ENCODE measurements at places on chromosomes 6 and 20.

DNA sequence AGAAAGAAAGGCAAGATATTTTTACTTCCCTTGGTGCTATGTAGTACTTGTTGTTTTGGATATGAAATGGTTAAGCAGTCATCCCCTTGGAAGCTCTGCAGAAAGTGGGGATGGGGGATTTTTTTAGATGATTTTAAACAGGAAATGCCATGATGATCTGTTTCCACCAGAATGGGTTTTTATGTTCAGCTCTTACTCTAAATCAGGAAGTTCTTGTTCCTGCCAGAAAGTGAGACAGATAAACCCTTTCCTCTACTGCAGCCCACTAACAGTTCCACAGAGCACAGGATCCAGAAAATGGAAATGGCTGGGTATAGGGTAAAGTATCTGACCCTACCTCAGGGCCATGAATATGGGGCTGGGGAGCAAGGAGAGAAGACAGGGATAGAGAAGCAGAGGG is 32.1 kb upstream of the PPP1R3G start:
- H3K4me3 ChIP-seq, result no peak overlapping the region
- H3K27ac ChIP-seq, result peak overlapping the region; percentile 42
- no peak for DNase-seq
- peaks cover 30% of the 10 kb centered on the region for H3K4me1 ChIP-seq
- peaks cover 9% of the 10 kb centered on the region for H3K36me3 ChIP-seq

GRCh38 chr6:144341831-144342527 is 56.8 kb downstream of the UTRN start:
- no peak for DNase-seq
- peak overlapping the region; percentile 73 for H3K27ac ChIP-seq
- peaks cover 70% of the 10 kb centered on the region for H3K4me1 ChIP-seq
- H3K27me3 ChIP-seq, result no peaks in the 10 kb centered on the region

GRCh38 chr6:121479486-121480098 is 44.1 kb downstream of the GJA1 start:
- H3K27me3 ChIP-seq, result no peaks in the 10 kb centered on the region
- no peak for DNase-seq
- no peak overlapping the region for H3K27ac ChIP-seq
- H3K4me1 ChIP-seq, result peaks cover 1% of the 10 kb centered on the region
- no peak overlapping the region for H3K4me3 ChIP-seq

GRCh38 chr6:92635553-92636153 is 783.7 kb downstream of the EPHA7 start:
- H3K36me3 ChIP-seq, result no peaks in the 10 kb centered on the region
- peaks cover 3% of the 10 kb centered on the region for H3K4me1 ChIP-seq
- no peak for DNase-seq
- no peaks in the 10 kb centered on the region for H3K27me3 ChIP-seq
- H3K27ac ChIP-seq, result no peak overlapping the region

DNA sequence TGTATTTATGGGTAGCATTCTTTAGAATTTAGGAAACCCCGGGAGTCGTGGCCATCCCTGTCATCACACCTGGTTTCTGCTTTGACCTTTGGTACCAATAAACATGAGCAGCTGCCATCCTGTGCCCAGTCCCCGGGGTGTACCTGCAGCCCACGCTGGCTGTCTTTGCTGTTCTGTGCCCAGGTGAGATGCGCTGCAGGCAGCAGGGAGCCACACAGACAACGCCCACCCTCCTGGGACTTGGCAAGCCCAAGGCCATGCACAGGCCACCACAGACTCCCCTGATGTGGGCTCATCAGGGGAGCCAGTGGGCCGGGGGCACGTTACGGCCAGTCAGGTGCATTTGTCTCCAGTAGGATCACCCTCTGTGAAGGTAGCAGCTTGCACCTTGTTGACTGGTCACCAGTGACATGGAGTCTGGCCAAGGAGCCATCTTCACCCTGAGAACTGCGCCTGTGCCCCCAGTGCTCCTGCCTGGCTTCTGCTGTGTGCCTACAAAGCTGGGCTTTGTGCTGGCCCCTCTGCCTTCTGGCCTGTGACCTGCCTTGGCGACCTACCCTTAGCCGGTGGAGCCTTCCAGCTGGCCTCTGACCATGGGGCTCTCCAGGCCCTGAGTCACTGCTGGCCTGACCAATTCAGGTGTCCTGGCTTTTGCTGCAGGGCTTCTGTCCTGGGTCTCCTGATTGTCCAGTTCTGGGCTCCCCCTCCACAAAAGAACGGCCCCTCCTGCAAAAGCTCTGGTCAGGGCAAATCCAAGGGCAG is 14.2 kb upstream of the UNC93A start:
- no peaks in the 10 kb centered on the region for H3K4me1 ChIP-seq
- H3K27me3 ChIP-seq, result peaks cover 17% of the 10 kb centered on the region
- H3K4me3 ChIP-seq, result no peak overlapping the region

GRCh38 chr6:87653074-87653962 is 48.7 kb downstream of the AKIRIN2 start:
- H3K27ac ChIP-seq, result no peak overlapping the region
- no peak for DNase-seq
- no peaks in the 10 kb centered on the region for H3K27me3 ChIP-seq
- peaks cover 28% of the 10 kb centered on the region for H3K36me3 ChIP-seq
- no peak overlapping the region for H3K4me3 ChIP-seq
- peaks cover 12% of the 10 kb centered on the region for H3K4me1 ChIP-seq

- H3K27ac ChIP-seq, result no peak overlapping the region
- no peaks in the 10 kb centered on the region for H3K27me3 ChIP-seq
Observed at GRCh38 chr20:62148908-62149314, 5.3 kb downstream of the SS18L1 start.

DNA sequence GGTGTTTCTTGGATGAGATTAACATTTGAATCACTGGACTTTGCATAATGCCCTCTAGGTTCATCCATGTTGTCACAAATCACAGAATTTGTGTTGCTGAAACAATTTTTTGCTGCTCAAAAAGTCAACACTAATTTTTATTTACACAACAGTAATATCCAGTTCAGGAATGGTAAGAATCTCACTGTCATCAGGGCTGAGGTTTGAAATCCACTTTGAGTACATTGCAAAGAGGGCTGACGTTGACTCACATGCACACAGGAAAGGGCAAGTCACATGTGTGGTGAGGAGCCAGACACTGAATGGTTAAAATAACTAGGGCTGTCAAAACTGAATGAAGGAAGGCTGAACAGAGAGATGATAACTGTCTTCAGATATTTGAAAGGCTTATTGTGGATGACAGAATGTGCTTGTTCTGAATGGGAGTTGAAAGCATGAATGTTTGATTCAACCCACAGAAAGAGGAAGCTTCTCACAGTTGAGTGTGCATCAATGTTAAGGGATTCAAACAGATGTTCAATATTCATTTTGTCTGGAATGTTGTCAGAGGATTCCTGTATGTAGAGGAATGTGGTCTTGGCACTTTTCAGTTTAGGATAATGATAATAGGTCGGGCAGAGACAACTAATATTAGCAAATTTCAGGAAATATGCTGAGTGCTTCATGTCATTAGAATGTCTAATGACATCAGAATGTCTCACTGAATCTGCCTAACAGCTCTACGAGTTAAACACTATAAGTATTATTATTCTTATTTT is 3.6 kb upstream of the ADGRG6 start:
- H3K36me3 ChIP-seq, result no peaks in the 10 kb centered on the region
- H3K4me1 ChIP-seq, result peaks cover 16% of the 10 kb centered on the region
- H3K4me3 ChIP-seq, result no peak overlapping the region
- no peak overlapping the region for H3K27ac ChIP-seq
- H3K27me3 ChIP-seq, result peaks cover 1% of the 10 kb centered on the region
- no peak for DNase-seq

DNA sequence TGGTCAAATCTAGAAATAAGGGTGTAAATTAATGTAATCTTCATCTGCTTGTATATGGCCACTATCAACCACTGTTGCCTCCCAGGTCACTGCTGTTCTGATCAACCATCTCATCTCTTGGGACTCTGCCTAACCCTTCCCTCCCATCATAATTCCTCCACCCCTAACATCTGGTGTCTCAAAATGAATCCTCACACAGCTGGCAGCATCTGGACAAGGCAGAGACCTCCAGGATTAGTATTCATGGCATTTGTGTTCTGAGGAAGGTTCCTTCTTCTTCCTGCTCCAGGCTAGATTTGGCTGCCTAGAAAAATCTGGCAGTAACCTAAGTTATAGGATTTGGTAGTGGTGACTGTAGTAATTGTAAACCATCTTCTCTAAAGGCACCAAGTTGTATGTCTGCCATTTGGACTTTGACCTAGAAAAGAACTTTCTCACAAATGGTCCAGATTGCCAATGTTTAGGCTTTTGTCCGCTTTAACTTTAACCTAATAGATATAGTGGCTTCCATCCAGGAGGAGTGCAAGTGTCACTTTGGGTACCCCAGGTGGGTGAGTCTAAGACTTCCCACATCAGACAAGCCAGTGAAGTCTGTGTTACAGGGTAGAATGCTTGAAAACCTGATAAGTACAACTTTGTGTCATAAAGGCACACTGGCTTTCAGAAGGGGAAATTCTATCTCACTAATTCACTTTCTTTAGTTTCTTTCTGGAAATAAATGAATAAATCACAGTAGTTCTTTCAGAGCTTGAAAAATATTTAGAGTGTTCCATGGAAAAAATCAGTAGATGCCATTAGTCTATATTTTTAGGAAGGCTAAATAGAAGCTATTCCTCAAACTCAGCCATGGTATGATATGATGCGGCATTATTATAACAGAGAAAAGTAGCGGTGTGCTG is 3.0 kb upstream of the PHACTR2 start:
- peaks cover 2% of the 10 kb centered on the region for H3K36me3 ChIP-seq
- H3K27me3 ChIP-seq, result no peaks in the 10 kb centered on the region
- peaks cover 48% of the 10 kb centered on the region for H3K4me1 ChIP-seq
- H3K27ac ChIP-seq, result peak overlapping the region; percentile 92
- no peak for DNase-seq
- H3K4me3 ChIP-seq, result no peak overlapping the region

- no peaks in the 10 kb centered on the region for H3K36me3 ChIP-seq
- H3K4me1 ChIP-seq, result no peaks in the 10 kb centered on the region
- DNase-seq, result no peak
- H3K27ac ChIP-seq, result no peak overlapping the region
Observed at GRCh38 chr6:53111865-53112264, 36.8 kb downstream of the GCM1 start.

DNA sequence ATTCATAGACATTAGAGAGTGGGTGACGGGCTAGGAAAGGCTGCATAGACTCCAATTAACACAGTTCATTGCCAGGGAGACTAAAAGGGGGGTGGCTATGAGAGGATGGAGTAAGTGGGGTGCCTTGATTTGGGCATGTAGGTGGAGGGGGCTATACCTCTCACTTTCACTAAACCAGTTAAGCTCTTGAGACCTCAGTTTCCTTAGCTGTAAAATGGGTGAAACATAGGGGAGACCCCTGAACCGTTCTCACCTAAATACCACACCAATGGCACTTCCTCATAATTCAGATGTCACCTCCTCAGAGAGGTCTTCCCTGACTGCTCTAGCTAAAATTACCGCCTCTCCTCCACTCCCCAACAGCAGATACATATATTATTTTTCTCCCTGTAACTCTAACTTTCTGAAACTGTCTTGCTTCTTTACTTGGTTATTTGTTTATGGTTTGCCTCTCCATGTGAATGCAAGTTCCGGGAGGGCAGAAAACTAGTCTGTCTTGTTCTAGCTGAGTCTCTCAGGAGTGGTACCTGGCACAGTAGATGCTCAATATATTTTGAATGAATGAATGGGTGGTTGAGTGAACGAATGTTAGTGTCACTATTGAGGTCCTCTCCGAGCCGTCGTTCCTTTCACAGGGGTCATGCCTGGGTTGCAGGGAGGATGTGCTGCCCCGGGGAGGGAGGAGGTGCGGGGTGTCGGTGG is 615 bp upstream of the EYA2 start:
- no peak overlapping the region for H3K27ac ChIP-seq
- peaks cover 77% of the 10 kb centered on the region for H3K27me3 ChIP-seq
- no peaks in the 10 kb centered on the region for H3K36me3 ChIP-seq
- H3K4me1 ChIP-seq, result peaks cover 10% of the 10 kb centered on the region

DNA sequence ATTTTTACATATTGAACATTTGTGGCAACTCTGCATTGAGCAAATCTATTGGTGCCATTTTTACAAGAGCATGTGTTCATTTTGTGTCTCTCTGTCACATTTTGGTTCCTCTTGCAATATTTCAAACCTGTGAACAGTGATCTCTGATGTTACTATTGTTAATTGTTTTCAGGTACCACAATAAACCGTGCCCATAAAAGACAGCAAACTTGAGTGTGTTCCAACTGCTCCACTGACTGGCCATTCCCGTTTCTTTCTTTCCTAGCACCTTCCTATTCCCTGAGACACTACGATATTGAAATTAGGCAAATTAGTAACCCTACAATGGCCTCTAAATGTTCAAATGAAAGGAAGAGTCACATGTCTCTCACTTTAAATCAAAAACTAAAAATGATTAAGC is 79.6 kb downstream of the REV3L start:
- no peaks in the 10 kb centered on the region for H3K4me1 ChIP-seq
- no peak overlapping the region for H3K4me3 ChIP-seq
- peaks cover 41% of the 10 kb centered on the region for H3K36me3 ChIP-seq
- no peaks in the 10 kb centered on the region for H3K27me3 ChIP-seq
- no peak for DNase-seq

- no peak overlapping the region for H3K27ac ChIP-seq
- no peaks in the 10 kb centered on the region for H3K27me3 ChIP-seq
- no peak for DNase-seq
Observed at GRCh38 chr6:5278047-5278446, 16.7 kb downstream of the FARS2 start.

DNA sequence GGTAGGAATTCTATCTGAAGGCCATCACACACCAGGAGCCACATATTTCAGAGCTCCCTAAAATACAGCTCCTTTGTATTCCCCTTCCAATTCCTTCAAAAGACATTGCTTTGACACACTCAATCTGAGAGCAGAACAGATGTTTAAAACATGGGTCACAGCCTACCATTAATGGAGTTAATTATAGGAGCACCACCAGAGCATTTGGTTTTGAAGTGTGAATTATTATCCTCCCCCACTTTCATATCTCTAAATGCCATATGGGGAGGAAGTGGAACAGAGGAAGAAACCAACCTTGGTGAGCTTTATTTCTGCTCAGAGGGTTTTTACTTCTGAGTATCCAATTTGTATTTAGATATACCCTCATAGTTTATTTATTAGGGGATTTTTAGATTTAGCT is 50.7 kb upstream of the TNFRSF21 start:
- H3K4me1 ChIP-seq, result no peaks in the 10 kb centered on the region
- DNase-seq, result no peak
- H3K27me3 ChIP-seq, result no peaks in the 10 kb centered on the region
- no peaks in the 10 kb centered on the region for H3K36me3 ChIP-seq
- H3K27ac ChIP-seq, result no peak overlapping the region

- no peaks in the 10 kb centered on the region for H3K36me3 ChIP-seq
- H3K4me1 ChIP-seq, result peaks cover 7% of the 10 kb centered on the region
- H3K27me3 ChIP-seq, result peaks cover 7% of the 10 kb centered on the region
Observed at GRCh38 chr6:159953091-159953601, 15.7 kb upstream of the IGF2R start.
